Lung (tissue), 17 donors: ENCODE measurements at places on chromosomes 6 and 20. TPM values are rescaled to one million over a fixed set of nuclear protein-coding genes. Genes with fewer than 3 reads are reported as not detected.

FAM162B gene
- total RNA-seq = 64.4 TPM

GPX5 gene
- not detected for total RNA-seq

IP6K3 gene
- total RNA-seq = 1.6 TPM

CMTR1 gene
- total RNA-seq = 39.3 TPM

CD93 gene
- 133 TPM for total RNA-seq

PPP1R3G gene
- 0.58 TPM for total RNA-seq

SPATA25 gene
- total RNA-seq = 2.1 TPM

NRSN1 gene
- total RNA-seq = 0.17 TPM

DNA sequence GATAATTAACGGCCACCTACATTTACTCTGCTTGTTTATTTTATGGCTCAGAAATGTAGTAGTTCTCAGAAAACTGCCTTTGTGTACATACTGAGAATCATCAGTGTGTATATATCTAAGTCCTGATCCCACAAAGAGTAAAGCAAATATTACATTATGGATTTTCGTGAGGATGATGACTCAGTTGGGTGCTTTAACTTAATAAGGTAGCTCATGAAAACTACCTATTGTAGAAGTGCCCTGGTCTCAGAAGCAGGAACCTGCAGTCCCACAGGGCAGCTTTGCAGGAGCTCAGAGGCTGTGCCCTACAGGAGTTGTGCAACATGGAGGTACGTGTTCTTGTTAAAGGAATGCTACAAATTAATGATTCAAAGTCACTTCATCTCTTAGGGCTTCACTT, 108.2 kb downstream of the PLG start:
- no peak for DNase-seq

GRCh38 chr6:27556406-27556805, 83.5 kb upstream of the ZNF184 start:
- no peak for DNase-seq

DNA sequence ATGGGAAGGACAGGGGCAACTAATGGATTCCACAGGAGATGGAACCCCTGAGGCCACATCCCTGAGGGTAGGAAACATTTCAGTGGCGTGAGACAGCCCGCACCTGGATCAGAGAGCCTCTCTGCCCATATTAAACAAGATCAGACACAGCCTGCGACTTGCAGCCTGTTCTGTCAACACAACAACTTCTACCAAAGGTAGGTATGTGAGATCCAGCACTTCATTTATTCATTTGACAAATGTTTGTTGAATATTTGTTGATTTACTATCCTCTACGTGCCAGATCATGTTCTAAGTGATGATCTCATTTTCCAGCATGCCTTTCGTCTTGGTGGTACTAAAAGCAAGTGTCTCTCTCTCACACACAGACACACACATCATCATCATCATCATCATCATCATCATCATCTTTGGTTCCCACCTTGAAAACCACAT, 43.2 kb upstream of the NT5E start:
- DNase-seq = no peak

GRCh38 chr6:31299511-31299910, 27.6 kb upstream of the HLA-C start:
- no peak for DNase-seq

DNA sequence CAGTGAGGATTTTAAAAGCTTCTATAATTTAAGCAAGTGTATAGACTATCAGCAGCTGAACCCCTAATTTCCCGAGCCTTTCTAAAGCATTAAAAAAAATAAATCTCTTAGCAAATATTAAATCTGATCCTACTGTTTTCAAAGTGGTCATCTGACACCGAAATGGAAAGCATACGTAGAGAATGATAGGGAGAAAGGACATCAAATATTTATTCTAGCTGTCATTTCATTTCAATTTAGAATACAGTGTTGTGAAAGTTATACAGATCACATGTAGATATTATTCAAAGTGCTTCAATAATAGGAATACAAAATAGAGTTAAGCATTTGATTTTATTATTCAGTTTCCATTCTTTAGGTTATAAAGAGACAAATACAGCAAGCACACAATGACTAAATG, 61.9 kb upstream of the PKIB start:
- DNase-seq = no peak

- DNase-seq = peak; percentile 85
Observed at GRCh38 chr20:38165089-38165965, at the start of gene TGM2. Gene TGM2, minus strand, starts transcription at chr20:38165270. Its CDS starts 72 bp downstream, at chr20:38165198.

- no peak for DNase-seq
Observed at GRCh38 chr6:16698162-16698533, 63.1 kb downstream of the ATXN1 start.

- peak; percentile 85 for DNase-seq
Observed at GRCh38 chr6:111730864-111731263, 125.2 kb upstream of the TRAF3IP2 start.

- DNase-seq = no peak
Observed at GRCh38 chr20:4046926-4047325, 31.6 kb upstream of the RNF24 start.

- peak; percentile 91 for DNase-seq
Observed at GRCh38 chr20:64255361-64256281, at the start of gene PCMTD2. Gene PCMTD2, plus strand, starts transcription at chr20:64255748. Its CDS starts 4,218 bp downstream, at chr20:64259966.

GRCh38 chr20:35333606-35334005, 41.4 kb upstream of the FAM83C start:
- DNase-seq = peak; percentile 79

DNA sequence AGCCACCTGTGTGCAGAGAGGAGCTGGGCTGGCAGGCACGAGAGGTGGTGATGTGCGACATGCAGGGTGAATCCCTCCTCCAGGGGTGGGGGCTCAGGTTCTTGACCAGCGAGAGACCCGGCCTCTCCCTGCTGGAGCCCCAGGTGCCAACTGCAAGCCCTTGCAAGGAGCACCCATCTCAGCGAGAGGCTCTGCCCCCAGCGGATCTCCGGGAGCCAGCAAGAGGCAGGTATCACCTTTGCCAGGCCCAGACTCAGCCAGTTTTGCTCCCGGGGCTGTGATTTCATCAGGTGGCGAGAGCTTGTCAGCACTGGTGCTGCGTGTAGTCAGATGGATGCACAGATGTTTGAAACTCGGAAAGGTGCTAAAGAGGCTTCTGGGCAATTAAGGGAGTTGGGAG, 87.7 kb downstream of the TFAP2C start:
- DNase-seq = no peak

- no peak for DNase-seq
Observed at GRCh38 chr20:6055161-6055783, 1.4 kb upstream of the LRRN4 start.

- no peak for DNase-seq
Observed at GRCh38 chr20:9331707-9332435, 182.5 kb upstream of the LAMP5 start.

GRCh38 chr20:6868861-6869260, 101.4 kb downstream of the BMP2 start:
- no peak for DNase-seq

GRCh38 chr6:116355796-116356195, 15.0 kb upstream of the DSE start:
- no peak for DNase-seq

DNA sequence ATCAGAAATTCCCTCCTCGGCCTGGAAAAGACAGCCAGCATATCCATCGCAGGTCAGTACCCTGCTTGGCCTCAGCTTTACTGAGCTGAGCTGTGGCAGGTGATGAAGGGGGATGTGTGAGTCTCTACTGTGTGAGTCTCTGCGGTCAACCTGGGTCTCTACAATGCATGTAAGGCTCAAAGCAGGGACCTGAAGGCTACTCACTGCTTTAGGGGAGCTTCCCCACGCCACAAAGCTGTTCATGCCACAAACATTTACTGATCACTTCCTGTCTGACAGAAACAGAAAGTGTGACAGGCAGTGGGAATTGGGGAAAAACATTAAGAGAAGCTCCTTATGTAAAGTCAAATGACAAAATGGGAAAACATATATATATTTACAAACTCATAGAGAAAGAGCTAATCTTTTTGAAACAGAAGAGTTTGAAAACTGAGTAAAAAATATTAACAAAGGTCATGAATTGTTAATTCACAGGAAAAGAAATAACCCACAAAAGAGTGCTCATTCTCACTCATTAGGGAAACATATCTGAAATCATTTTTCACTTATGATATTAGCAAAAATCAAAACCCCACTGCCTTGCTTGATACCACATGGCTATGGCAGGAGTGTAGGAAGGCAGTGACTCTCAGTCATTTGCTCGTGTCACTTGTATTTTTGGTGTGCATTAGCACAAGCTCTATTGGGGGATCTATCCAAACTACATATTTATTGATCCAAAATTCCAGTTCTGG, 5.8 kb downstream of the BTN3A3 start:
- DNase-seq = no peak

GRCh38 chr20:61083431-61083830, 168.6 kb upstream of the CDH4 start:
- no peak for DNase-seq
